Fibroblast of the conjunctiva (primary cell): ENCODE measurements at places on chromosomes 3 and 15.
A peak's percentile ranks its signal among the peaks of the same experiment; 100 is the strongest.

DNA sequence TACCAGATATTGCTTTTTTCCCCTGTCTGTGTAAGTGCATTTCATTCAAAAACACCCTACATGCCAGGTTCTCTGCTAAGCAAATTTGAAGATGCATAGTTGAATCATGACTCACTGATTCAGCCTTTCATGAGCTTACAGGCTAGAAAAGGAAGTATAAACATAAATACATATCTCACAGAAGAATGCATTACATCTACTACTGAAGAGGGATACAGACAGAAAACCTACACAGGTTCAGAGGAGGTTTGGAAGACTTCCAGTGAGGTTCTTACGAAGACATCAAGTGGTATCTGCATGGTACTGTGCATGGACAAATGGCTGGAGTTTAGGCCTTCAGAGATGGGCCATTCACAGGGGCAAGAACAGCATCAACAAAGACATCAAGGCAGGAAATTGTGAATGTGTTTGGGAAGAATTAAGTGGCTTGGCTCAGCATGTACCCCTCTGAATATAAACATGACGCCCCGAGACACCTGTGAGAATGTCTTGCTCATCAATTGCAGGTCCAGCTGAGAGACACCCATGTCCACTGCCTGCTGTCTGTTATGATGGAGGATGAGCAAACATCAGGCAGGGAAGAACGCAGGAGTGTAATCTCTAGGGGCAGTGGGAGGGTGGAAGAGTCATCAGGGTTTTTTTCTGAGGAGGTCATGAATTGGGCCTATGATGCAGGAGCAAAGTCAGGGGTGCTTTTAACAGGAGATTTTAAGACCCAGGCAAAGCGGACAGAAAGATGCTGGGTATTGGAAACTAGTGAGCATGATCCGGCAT, 105.1 kb upstream of the GALNT15 start:
- peak; percentile 72 for DNase-seq

- no peak for DNase-seq
Measured at GRCh38 chr15:84079885-84080777, 155.4 kb upstream of the GOLGA6L4 start.

DNA sequence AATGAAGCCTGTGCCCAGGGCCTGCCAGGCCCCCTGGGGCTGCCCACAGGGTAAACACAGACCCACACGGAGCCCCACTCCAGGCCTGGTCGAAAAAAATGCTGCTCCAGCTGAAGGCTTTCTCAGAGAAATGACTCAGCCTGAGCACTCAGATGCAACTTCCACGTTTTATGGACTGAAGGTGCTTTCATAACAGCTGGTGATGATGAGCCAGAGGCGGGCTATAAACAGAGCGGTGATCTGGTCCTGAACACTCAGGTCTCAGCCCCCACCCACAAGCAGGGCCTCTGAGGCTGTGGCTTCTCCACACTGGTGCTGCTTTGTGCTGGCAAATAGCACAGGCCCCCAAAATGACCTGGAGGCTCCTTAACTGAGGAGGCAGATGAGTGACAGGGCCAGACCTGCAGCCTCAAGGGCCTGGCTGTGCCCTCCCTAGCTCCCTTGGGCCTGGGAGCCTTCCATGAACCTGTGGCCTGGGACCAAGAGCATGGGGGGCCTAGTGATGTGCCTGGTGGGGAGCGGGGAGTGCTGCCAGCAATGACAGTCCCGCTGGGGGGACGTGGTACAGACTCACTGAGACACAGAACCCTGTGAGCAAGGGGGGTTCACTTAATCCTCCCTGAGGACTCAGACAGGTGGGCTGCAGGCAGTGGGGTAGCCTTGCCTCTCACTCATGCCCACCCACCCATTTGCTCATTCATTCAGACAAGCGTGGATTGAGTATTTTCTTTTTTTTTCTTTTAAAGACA, 23.0 kb upstream of the FURIN start:
- peak; percentile 26 for DNase-seq

GRCh38 chr3:119911748-119912147, 129.8 kb downstream of the NR1I2 start:
- DNase-seq = no peak

- no peak for DNase-seq
Measured at GRCh38 chr15:45030743-45031142, 7.7 kb downstream of the SORD start.

GRCh38 chr15:60371175-60372051, 26.4 kb downstream of the ANXA2 start:
- peak; percentile 97 for DNase-seq

- no peak for DNase-seq
Measured at GRCh38 chr3:180932819-180933218, 20.3 kb downstream of the FXR1 start.
